ENCODE measurements at places on chromosomes 16 and 17. TPM values are rescaled to one million over a fixed set of nuclear protein-coding genes. Genes with fewer than 3 reads are reported as not detected.
A peak's percentile ranks its signal among the peaks of the same experiment; 100 is the strongest.

- no peak for DNase-seq
Measured at GRCh38 chr16:70687671-70688245, 1.9 kb upstream of the MTSS2 start.

DNA sequence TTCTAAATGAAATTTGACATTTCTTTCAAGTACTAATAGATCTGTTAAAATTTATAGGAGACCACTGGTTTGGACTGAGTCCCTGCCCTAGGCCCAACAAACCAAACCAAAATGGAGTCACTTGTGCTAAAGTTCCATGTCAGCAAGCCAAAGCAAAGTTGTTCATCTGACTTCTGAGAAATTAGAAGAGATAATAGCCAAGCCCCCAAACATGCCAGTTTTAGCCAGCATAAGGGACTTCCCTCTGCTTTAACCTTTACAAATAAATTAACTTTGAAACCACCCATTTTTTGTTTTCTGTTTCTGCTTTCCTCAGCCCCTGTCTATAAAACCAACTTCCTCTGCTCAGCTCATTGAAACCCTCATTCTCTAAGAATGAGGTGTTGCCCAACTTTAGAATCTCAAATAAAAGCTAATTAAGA is 18.9 kb downstream of the CDR2 start:
- DNase-seq, result no peak

- no peak for DNase-seq
Measured at GRCh38 chr16:26806657-26807056, 260.1 kb upstream of the C16orf82 start.

DNA sequence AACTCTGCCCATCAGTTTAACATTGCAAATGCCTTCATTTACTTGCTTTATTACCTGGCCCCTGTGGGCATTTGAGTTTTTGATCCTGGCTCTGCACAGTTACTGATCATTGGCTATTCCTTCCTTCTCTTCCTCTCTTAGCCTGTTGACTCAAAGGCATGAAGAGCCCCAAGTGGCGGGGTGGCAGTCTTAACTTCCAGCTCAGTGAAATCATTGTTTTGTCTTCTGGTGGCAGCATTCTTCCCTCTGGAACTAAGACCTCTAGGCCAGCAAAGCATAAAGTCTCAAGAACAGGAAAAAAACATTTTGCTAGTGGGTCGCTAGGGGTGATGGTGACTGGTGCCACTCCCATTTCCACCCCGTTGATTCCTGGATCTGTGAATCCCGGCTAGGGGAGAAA is 52.3 kb upstream of the MRTFB start:
- no peak for DNase-seq

GRCh38 chr16:88881007-88881615 is 14.7 kb upstream of the PABPN1L start:
- DNase-seq, result no peak

DNA sequence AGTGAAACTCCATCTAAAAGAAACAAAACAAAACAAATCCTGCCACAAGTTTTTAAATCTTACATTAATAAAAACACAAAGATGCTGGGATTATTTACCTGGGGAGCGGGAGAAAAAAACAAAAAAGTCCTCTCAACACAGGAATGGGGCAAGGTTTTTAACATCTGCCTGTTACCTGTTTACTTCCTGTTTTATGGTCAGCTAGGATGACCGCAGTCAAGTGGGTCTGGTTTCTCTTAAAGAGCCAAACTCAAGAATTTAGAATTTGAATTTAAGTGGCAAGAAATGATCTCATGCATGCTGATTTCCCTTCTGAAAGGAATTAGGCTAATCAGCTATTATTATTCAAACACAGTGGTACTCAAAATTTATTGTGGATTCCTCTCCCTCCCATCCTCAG is 39.7 kb upstream of the TBC1D3K start:
- no peak for DNase-seq

DNA sequence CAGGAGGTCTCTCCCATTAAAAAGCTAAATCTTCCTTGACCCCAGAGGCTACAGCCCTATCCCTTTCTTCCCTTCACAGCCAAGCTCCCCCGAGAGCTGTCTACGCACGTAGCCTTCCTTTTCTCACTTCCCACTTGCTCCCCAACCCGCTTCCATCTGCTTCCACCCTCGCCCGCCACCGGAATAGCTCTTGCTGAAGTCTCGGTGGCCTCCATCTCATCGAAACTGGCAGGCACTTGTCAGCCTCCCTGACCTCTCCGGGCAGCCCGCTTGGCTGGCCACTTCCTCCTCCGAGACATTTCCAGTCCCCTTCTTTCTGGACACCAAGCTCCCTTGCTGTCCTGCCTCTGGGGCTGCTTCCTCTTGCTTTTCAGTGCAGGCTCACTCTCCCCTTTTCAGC is 10.7 kb upstream of the EPOP start:
- no peak for DNase-seq

- DNase-seq, result no peak
Measured at GRCh38 chr16:57577214-57577613, 34.8 kb downstream of the ADGRG5 start.

DNA sequence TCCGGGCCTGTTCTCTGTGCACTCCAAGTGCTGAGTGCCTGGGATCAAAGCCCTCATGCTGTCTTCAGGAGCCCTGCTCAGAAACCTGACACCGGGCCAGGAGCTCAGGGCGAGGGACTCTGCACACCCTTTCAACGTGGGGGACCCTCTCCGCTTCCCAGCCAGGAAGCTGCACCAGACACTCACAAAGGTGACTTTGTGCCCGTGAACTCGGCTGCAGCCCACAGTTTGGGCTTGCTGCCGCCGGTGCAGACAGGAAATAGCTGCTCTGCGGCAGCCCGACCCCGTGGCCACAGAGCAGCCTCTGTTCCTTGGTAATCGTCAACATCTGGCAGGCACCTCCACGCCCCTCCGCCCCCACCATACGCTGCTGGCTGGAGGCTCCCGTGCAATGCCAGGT is 93.4 kb upstream of the METRNL start:
- peak; percentile 78 for DNase-seq

- no peak for DNase-seq
Measured at GRCh38 chr17:34434052-34434451, 71.0 kb upstream of the CCL1 start.

GRCh38 chr17:63001689-63002394 is 35.8 kb downstream of the TANC2 start:
- DNase-seq, result no peak

GRCh38 chr17:67642488-67642887 is 75.2 kb upstream of the NOL11 start:
- no peak for DNase-seq

- peak; percentile 65 for DNase-seq
Measured at GRCh38 chr17:8226536-8227237, 16.3 kb upstream of the AURKB start.

DNA sequence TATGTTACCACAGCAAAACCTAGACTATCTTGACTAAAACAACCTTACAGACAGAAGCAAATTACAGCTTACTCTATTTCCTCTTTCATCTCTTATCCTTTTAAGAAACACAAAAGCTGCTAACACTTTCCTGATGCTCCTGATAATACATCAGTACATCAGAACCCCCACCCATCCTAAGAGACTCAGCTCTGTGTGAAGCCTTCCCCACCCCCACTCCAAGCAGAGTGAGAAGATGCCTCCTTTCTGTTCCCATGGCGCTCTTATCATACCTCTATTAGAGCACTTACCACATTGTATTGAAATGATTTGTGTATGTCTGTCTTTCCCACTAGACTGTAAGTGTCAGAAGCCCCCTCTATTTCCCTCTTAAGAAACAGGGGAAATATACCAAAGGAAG is 42.4 kb upstream of the HS3ST2 start:
- no peak for DNase-seq

DNA sequence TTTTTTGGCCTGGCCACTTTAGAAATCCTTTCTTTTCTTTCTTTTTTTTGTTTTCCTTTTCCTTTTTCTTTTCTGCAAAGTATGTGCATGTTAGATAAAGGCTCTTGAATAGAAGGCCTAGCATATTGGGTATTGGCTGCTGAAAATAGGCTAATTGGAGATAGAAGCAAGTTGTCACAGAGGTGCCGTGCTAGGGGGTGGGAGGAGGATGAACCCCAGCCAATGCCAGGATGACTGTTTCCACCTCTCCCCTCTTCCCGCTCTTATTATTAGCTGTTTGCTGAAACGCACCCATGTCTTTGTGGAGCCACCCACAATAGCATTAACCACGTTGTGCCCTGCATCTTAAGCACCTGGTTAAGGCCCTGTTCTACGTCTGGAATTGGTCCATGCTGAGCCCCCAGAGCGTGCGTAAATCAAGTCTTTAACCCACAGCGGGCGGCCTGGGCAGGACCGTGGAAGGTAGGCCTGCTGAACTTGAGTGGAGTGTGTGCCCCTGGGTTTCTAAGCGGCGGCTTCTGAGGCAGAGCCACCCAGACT is 123.6 kb downstream of the MSI2 start:
- DNase-seq, result no peak

DNA sequence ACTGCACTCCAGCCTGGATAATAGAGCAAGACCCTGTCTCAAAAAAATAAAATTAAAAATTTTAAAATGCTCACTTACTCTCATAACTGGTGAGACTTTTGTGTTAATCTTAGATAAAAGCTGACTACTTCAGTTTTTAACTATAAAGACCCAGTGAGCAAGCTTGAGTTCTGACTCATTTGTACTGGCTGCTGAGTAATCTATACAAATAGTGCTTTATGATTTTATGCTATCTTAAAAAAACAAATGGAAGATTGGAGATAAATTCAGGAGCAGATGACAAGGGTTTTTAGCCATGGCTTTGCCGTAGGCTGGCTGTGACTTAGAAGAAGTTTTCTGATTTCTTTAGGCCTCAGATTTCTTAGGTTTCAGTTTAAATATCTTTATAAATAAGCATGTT is 30.5 kb downstream of the SNTB2 start:
- no peak for DNase-seq

GRCh38 chr17:1880851-1881630 is 51.2 kb downstream of the RPA1 start:
- no peak for DNase-seq

- no peak for DNase-seq
Measured at GRCh38 chr16:8645141-8645521, 23.6 kb downstream of the METTL22 start.

GRCh38 chr17:66326476-66327047 is 24.1 kb downstream of the PRKCA start:
- peak; percentile 87 for DNase-seq

GRCh38 chr17:57975044-57975443 is 13.0 kb downstream of the VEZF1 start:
- no peak for DNase-seq

DNA sequence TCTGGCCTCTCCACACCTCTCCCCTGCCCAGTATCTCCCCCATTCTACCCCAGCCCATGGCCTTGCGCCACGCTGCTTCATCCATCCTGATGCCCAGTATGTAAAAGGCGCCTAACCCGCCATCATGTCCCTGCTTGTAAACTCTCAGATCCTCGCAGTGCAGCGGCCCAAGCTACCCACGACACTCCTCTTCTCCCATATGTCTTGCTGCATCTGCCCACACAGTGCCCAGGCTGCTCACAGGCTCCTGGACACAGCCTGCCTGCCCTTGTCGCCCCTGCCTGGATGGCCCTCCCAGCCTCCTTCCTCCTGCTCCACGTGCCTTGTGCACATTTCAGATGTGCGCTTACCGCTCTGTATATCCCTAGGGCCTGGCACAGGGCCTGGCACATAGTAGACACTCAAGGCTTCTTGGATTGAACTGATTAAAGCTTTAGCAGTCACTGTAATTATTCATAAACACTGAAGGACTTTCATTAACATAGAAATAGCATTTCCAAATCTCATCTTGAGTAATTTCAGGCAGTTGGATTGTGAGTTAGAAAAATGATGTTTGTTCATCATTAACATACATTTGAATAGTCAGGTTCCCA is 129.1 kb downstream of the CLEC16A start:
- DNase-seq, result no peak

- no peak for DNase-seq
Measured at GRCh38 chr16:80654094-80654862, 113.5 kb downstream of the DYNLRB2 start.

- DNase-seq, result no peak
Measured at GRCh38 chr16:74582970-74583369, 23.9 kb downstream of the GLG1 start.

- no peak for DNase-seq
Measured at GRCh38 chr17:29582254-29582765, 7.1 kb downstream of the GIT1 start.

- DNase-seq, result peak; percentile 45
Measured at GRCh38 chr16:69108064-69108904, 2.8 kb downstream of the HAS3 start.

DNA sequence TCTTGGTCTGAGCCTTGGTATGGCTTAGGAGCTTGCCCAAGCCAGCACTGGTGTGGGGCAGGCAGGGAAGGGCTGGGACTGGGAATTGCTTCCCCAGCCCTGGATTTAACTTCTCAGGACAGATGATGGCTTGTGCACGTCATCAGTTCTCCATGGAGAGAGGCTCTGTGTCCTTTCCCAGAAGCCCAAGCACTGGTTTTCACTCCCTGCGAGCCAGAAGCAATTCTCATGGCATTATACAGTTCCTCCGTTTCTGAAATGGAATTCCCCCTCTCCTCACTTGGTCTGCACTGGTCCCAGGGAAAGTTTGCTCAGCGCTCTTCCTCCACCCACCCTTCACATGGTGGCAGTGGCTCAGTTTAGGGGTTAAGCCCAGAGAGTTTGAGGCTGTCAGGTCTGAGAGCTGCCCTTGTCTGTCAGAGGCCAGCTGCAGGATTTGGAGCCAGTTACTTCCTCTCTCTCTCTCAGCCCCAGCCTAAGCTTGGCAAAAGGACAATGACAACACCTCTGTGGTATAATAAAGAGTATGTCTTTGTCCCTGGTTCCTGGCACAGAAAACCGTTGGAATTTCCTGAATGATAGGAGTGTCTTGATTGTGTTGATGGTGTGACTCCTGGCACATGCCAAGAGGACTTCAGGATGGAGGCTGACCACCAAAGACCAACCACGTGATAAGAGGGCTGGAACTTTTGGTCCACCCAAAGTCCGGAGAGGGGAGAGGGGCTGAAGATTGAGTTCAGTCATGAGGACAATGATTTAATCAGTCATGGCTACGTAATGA is 219.6 kb upstream of the TNRC6C start:
- no peak for DNase-seq

DNA sequence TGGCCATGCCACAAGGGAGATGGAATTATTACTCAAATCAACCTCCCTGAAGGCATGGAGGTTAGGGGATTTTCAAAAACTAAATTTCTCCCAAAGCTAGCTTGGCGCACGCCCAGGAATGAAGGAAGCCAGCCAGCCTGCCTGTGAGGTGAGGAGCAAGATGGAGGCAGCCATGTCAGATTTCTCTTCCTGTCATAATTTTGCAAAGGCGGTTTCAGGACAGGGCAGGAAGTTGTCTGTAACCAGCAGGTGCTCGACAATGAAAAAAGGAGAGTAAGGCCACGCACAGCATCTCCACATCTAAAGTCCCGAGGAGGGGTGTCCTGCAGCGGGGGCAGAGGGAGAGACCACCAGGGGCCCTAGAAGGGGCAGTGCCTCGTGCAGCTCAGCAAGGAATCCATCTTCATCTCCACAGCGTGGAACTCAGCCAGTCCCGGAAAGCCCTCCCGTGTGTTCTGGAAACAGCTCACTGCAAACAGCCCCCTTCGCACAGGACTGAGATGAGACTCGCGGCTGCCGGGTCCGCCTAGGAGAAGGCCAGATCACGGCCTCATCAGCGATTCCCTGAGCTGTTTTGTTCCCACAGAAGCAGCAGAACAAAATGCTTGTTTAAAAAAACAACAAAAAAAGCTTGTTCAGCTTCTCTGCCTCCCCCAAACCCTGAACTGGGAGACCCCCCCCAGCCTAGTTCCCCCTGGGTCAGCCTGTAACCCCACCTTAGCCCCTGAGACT is 47.8 kb downstream of the SLC7A5 start:
- DNase-seq, result no peak

Gene MYH1
- 0.06 TPM for polyA plus RNA-seq

Gene PDK2
- 124 TPM for polyA plus RNA-seq

Gene FBXL19
- 18.3 TPM for polyA plus RNA-seq

Gene SLFN12
- polyA plus RNA-seq, result 5.6 TPM

Gene KRT12
- not detected for polyA plus RNA-seq

Gene HSD11B2
- 0.19 TPM for polyA plus RNA-seq
